ENCODE measurements at places on chromosomes 7 and 10. TPM values are rescaled to one million over a fixed set of nuclear protein-coding genes. Genes with fewer than 3 reads are reported as not detected.
A peak's percentile ranks its signal among the peaks of the same experiment; 100 is the strongest.

DNA sequence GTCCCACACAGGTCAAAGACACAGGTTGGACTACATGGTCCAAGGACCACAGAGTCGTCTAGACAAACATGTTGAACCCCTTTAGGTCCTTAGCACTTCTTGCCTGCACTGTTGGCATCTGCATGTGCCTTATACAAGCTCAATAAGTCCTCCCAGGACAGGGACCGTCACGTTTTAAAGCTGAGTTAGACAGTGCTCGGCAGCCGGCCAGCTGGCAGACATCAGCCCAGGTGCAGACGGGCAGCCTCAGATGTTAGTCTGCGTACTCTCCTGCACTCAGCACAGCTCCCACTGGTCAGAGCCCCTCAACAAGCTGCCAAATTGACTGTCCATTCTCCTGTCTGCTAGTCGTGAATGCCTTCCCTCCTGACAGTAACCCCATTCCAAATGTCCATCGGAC is 34.9 kb downstream of the PARP12 start:
- no peak for ATAC-seq

DNA sequence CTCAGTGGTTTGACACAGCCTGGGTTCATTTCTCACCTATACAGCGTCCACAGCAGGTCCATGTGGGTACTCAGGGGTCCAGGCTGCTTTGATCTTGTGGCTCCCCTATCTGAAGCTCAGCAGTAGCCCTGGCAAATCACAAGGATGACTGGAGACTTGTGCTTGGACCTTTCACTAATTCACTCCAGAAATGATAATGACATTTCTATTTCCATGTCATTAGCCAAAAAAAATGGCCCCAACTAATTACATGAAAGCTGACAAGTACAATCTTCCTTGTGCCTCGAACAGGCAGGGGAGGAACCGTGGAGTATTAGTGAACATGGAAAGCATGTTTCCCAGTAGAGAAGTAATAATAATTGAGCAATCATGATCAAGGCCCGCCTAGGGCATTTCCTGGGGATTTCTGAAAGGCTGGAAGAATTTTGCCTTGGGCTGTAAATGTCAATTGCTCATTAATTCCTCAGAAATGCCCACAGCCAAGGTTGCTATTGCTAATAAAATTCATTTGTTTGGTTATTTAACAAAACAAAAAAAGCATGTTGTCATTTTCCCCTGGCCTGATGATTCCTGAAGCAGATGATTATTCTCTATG is 586.1 kb downstream of the SDK1 start:
- ATAC-seq, result peak; percentile 44

Gene FLNC
- 388 TPM for total RNA-seq

GRCh38 chr7:44505595-44505994 is 15.1 kb upstream of the NUDCD3 start:
- no peak for ATAC-seq

GRCh38 chr7:28802450-28802849 is 155.7 kb downstream of the TRIL start:
- ATAC-seq, result no peak

- no peak for ATAC-seq
Measured at GRCh38 chr10:75429159-75429827, 2.1 kb upstream of the LRMDA start.

DNA sequence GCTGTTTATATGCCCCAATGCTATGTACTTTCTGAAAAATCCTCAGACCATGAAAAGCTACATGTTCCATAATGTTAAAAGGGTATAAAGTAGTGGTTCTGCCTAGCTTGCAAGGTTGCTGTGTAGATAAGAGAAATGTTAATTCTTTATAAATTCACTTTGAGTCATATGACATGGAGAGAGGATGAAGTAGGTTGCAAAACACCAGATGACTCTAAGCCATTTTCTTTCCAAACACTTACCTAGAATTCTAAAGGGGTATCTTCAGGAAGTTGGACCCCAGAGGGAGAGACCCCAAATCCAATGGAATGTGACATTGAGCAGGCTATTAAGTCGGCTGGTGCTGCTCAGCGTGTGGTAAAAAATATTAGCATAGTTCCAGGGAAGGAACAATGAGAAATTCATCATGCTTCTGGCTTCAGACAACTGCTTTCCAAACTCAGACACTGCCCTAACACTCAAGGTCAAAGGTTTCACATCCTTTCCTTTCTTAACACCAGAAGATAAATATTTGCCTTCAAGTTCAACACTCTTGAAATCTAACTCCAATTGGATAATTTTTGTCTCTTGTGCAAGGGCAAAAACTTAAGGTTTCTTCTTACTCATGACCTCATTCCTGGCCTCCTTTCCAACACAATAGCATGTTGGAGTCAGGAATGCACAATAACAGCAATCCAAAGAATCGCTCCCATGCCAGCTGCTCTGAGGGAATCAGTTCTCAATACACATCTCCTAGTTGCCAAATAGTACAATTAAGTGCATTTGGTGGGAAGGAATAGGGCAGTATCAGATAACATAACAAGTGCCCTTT is 100.7 kb upstream of the AFAP1L2 start:
- peak; percentile 87 for ATAC-seq

Gene NRAP
- under 0.01 TPM for total RNA-seq

DNA sequence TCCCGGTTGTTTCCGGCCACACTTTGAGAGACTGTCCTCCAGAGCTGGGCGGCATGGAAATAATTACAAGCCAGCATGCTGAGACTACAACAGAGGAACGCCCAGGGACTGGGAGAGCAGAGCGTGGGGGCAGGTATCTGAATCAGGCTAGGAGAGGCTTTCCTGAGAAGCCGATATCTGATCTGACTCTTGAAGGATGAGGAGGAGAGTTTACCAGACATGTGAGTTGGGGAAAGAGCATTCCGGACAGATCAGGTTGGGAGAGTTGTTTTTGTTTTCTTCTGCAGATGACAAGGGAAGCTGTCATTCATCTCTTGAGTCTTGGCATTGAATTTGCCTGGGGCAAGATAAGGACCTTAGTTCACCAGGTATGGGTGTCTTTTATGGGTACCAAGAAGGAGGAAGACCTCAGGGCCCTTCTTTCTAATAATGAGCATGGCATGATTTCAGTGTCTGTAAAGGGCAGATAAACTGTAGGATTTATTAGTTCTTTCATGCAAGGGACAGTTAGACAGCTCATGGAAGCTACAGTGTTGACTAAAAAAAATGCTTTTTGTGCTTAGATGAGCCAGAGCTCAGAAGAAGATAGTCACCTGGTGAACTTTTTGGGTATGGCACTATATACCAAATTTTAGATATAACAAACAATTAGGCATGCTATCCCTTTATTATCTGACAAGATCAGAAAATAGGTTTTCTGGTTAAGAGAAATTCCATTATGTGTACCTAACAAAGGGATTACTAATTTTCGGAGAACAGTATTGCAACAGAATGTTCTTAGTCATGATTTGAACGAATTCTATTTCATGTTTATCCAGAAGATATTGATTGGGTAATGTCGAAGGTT is 36.2 kb downstream of the WBP1L start:
- ATAC-seq, result no peak

DNA sequence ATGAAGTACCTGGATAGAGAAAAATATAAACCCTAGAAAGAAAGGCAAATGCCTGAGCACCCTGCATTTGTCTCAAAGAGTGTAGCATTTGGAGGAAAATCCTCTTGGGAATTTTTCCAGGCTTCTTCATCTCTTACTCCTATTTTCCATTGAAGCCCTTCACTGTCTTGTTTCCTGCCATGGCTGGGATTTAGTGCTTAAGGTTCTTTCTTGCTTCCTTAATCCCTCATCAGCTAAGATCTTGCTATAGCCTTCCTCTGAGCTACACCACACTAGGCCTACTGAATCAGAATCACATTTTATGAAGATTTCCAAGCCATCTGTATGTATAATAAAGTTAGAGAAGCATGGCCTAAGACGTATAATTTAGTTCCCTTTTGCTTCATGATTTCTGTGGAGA is 97.5 kb upstream of the PHYHIPL start:
- peak; percentile 46 for ATAC-seq

Gene EEF1AKMT2
- total RNA-seq, result 10.1 TPM

Gene GNAI1
- total RNA-seq, result 76.8 TPM

Gene HOXA2
- total RNA-seq, result 3.1 TPM

Gene PHKG1
- 2.1 TPM for total RNA-seq

DNA sequence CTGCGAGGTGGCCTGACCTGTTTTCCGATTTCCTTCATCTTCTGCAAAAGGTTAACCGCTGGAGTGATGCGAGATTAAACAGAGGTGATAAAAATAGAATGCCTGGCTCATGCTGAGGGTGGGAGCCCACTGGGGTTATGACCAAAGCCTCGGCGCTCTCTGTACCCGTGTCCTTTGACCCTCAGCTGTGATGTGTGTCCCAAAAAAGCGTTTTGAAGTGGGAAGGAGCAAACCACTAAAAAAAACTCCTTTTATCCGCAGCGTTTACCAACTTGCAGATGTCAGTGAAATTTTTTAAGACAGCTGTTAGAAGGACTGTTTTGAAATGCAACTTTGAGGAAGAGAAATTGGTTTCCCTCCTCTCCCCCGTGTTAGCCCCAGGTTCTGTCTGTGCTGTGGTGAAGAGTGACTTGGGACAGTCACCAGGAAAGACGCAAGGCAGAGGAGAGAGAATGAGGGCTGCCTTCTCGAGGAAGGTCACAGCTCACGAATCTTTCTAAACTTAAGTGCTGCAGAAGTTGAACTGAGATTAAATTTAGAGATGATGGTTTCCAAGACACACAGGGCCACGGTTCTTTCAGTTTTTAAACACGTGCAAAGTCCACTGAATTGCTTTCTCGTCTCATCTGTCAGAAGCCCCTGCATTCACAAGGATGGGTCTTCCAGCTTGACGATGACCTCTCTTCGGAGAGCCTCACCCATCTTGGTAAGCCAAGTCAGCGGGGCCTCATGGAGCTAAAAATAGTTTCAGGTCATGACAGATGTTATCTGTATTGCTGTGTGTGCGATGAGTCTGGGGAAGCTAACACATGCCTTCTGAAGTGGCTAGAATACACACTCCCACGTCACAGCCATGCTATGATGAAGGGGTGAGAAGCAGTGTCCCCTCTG is 27.6 kb downstream of the AMZ1 start:
- ATAC-seq, result no peak

DNA sequence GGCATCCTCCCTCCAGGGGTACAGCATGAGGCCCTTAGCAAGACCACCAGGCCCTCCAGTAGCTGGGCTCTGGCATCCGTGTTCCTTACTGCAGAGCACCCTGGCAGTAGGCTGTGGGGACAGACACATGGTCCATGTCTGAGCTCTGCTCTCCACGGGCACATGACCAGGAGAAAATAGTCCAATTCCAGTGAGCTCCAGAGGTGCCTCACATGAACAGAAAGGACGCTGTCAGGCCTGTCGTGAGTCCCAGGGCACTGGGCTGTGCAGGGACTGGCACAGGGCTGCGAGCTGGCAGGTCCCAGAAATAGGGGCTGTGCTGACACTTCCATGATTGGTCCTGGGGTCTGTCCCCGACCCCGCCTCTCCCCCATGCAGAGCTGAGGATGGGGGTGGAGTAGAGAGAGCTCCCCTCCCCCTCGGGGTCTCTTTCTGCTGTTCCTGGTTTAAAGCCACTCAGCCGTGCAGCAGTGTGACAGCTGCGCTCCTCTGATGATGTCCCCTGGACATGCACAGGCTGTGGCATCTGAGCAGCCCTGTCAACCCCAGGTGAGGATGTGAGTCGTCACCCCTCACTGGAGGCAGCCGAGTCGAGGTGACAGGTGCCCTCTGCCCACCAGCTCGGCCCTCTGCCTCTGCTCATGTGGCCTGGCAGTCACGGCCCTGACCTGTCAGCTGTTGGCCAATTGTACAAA is 25.2 kb upstream of the ZNF488 start:
- ATAC-seq, result no peak

DNA sequence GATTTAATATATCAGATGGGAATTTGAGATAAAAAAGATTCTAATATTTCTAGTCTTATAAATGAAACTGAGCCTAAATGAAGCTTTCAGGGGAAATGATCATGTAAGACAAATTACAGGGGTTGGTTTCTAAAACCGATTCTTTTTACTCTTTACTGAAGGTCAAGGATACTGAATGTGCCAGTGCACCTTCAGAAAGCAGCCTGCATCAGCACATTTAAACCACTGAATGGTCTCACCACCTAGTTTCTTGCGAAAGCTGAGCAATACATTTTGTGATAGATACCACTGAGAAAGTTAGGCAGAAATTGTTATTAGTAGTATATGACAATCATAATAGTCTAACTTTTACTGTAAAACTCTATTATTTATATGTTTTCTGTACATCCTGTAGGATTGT is 180.7 kb downstream of the PCDH15 start:
- ATAC-seq, result no peak

Gene HKDC1
- 0.27 TPM for total RNA-seq

Gene NPC1L1
- not detected for total RNA-seq

GRCh38 chr10:26690731-26691475 is 6.6 kb upstream of the PDSS1 start:
- no peak for ATAC-seq

DNA sequence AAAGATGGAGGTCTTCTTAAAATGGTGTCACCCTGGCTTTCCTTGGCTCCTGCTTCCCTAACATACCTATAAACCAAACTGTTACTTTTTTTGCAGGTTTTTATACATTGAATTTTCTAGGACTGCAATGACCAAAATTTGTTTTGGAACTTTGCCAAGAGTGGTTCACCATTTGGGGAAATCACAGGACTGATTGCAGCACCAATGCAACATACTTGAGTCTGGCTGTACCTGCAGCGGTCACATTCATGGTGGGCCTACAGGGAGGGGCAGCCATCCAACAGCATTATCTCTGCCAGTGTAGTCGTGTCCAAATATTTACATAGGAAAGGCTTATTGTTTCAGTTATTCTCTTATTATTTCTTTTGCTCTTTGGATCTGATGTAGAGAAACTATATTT is 69.0 kb downstream of the HACD1 start:
- no peak for ATAC-seq

DNA sequence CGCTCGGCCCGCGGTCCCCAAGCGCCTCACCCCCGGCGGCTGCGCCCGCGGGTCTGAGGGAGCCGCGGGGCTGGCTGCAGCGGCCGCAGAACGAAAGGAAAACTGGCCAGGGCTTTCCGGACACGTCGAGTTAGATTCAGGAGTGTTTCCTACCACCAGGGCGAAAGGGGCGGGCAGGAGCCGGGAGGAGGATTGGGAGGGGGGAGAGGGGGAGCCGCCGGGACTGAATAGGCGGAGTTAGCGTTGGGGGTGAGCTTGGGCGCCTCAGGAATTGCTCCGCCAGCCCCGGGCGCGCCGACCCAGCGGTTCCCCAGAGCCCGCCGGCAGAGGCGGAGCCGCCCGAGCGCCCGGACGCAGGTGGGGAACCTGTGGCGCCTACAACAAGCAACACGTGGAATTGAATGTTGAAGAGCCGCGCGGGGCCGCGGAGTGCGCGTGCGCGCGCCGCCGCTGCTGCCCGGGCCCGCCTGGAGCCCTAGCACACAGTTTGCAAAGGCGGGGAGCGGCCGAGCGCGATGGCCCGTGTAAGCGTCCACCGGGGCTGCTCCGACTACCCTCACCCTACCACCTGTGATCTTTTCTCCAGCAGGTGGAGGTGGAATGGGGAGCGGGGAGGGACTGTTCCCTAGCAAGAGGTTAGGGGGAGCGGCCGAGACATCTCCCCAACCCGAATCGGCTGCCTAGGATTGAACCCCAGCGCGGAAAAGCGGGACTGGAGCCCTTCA is at the start of gene CADPS2:
TSS of gene CADPS2 (minus strand) at position 104 of the 725 bp plus-strand sequence. CDS start 123 bp downstream, outside the sequence.
- peak; percentile 92 for ATAC-seq

Gene STEAP1
- 12.7 TPM for total RNA-seq

GRCh38 chr7:7177044-7177517 is 5.3 kb upstream of the C1GALT1 start:
- ATAC-seq, result no peak

- ATAC-seq, result no peak
Measured at GRCh38 chr10:67818323-67818722, 19.7 kb downstream of the DNAJC12 start.
